Activated CD4-positive, alpha-beta T cell treated with anti-CD3 and anti-CD28 coated beads, Interleukin-2, amount 10 ng/mL, durations not matched to agents 24 days and 14 days (primary cell): ENCODE measurements at places on chromosomes 2 and 18. TPM values are rescaled to one million over a fixed set of nuclear protein-coding genes. Genes with fewer than 3 reads are reported as not detected.

- no peaks in the 10 kb centered on the region for H3K27me3 ChIP-seq
- H3K27ac ChIP-seq, result peak overlapping the region; percentile 31
- peaks cover 54% of the 10 kb centered on the region for H3K36me3 ChIP-seq
- no peak overlapping the region for H3K4me3 ChIP-seq
Observed at GRCh38 chr2:63888490-63889402, 47.0 kb downstream of the UGP2 start.

DNA sequence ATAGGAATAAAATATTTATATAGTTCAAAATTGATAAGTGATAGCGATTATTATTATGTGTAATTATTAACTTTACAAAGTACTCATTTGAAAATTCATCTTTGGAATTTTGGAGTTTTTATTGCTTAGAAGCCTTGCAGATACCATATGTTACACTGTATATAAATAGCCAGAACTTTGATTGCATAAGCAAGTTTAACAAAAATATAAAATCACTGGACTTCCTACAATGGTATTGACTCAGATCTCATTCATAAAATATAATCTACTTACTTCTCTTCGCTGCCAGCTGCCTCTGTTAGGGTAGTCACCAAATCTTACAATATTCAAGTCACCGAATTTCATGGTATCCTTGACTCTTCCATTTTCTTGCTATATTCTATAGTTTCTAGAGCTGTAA is 22.5 kb downstream of the KLHL14 start:
- DNase-seq, result no peak
- no peaks in the 10 kb centered on the region for H3K27me3 ChIP-seq
- H3K27ac ChIP-seq, result no peak overlapping the region
- no peaks in the 10 kb centered on the region for H3K4me1 ChIP-seq
- H3K4me3 ChIP-seq, result no peak overlapping the region
- H3K36me3 ChIP-seq, result no peaks in the 10 kb centered on the region

The TBR1 gene
- total RNA-seq, result 0.16 TPM in 1 of 2 replicates, not detected in the other

GRCh38 chr2:69184224-69184623 is 171.2 kb downstream of the ANTXR1 start:
- no peaks in the 10 kb centered on the region for H3K36me3 ChIP-seq
- no peak overlapping the region for H3K27ac ChIP-seq
- no peaks in the 10 kb centered on the region for H3K4me1 ChIP-seq
- no peak for DNase-seq
- peaks cover 24% of the 10 kb centered on the region for H3K27me3 ChIP-seq

DNA sequence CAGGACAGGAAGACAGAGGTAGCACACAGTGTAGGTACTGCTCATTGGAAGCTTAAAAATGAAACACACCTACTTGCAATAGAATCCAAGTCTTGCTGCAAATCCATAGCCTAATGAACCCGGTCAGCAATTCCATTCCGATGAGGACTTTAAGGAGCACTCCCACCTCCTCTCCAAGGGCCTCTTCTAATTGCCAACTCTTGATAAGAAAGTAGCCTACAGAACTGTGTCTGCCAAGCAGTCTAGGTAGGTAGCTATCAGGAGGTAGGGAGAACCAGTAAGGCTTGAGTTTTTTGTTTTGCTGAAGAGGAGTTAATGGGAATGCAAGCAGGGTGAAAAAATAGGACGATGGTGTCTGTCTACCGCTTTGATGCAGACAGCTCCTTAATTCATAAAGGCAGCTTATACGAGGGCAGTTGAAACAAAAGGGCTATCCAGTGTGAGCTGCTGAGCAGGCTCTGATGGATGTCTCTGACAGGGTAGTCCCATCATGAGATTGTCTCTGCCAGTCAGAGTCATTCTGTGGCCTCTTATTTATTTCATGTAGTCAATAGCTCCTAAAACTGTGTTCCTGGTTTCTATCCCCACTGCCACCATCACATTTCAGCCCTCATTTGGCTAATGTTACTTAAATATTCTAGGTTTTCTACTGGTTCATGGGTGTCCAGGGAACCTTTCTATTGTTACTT is 155.6 kb upstream of the DNMT3A start:
- H3K27ac ChIP-seq, result no peak overlapping the region
- no peaks in the 10 kb centered on the region for H3K27me3 ChIP-seq
- no peak overlapping the region for H3K4me3 ChIP-seq
- peaks cover 12% of the 10 kb centered on the region for H3K4me1 ChIP-seq
- no peaks in the 10 kb centered on the region for H3K36me3 ChIP-seq

The MAP4K3 gene
- total RNA-seq, result 12.9 and 16.6 TPM in 2 replicates

DNA sequence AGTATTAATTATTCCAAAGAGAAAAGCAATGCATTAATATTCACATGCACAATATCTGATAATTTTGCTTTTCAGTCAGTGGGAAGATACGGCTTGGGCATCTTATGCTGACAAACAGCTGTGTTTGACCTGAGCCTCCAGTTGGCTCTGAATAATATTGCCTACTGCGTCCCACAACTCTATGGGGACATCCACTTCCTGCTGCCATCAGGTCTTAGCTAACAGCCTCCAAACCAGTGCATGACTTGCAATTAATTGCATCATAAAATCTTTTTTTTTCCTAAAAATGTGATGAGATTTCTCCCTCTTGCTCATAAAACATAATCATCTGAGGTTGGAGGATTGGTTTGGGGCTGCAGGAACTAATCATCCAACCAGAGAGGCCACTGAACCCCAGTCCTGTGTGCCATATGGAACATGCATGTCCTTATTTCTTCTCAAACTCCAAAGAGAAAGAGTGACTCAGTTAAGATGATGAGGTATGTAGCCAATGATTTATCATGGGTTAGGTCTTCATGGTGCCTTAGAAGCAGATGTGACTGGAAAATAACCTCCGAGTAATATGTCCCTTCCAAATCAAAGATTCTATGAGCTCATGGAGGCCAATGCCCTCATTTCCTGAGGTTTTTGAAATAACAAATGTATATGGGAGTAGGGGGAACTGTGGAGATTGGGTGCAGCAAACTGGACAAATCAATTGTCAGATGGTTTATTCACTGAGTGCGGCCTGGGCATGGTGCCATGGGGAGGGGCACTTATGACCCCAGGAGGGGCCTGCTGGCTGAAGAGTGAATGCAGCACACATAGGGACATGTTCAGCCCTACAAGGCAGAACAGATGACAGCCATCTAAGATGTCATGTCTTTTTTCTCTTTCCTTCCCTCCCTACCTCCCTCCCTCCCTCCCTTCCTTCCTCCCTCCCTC is 39.4 kb downstream of the EDAR start:
- peaks cover 6% of the 10 kb centered on the region for H3K36me3 ChIP-seq
- no peak overlapping the region for H3K27ac ChIP-seq
- H3K4me3 ChIP-seq, result no peak overlapping the region
- no peaks in the 10 kb centered on the region for H3K4me1 ChIP-seq
- no peak for DNase-seq

DNA sequence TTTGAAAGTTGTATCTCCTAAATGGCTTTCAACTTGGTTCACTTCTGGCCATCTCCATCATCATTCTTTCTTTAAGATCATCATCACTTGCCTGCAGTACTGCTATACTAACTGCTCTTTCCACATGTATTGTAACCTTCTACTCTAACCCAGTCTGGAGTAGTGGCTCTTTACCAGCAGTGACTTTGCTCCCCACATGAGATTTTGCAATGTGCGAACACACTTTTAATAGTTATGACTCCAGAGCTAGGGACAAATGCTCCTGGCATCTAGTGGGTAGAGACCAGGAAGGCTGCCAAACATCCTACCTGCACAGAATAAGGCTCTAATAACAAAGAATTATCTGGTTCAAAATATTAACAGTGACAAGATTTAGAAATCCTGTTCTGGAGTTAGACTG is 243.8 kb downstream of the XIRP2 start:
- no peaks in the 10 kb centered on the region for H3K4me1 ChIP-seq
- H3K4me3 ChIP-seq, result no peak overlapping the region
- no peak overlapping the region for H3K27ac ChIP-seq
- no peak for DNase-seq
- H3K36me3 ChIP-seq, result no peaks in the 10 kb centered on the region

DNA sequence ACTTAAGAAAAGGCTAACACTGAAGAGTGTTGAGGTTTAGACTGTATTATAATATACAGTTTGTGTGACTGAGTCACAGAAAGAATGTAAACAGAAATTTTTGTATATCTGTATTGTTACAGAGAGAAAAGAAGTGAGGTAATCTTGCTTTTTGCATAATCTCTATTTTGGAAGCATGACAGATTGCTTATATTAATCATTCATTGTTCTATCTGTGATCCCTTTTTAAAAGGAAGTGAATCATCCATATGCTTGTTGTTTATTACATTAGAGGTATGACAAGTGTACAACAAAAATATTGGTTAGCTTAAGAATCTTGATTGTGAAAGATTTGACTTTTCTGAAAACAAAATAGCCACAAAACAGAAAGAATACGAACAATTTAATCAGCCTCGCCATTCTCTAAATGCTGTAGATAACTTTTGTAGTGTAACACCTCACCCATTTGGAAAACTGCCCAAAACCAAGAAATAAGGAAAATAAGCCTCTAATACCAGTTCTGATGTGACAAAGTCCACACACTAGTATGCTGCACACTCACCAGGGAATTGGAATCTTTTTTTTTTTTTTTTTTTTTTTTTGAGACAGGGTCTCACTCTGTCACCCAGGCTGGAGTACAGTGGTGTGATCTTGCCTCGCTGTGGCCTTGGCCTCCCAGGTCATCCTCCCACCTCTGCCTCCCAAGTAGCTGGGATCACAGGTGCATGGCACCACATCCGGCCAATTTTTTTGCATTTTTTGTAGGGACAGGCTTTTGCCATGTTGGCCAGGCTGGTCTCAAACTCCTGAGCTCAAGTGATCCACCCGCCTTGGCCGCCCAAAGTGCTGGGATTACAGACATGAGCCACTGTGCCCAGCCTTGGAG is 91.5 kb upstream of the LPIN2 start:
- H3K4me1 ChIP-seq, result no peaks in the 10 kb centered on the region
- H3K27me3 ChIP-seq, result peaks cover 2% of the 10 kb centered on the region
- H3K27ac ChIP-seq, result no peak overlapping the region
- H3K36me3 ChIP-seq, result no peaks in the 10 kb centered on the region
- DNase-seq, result no peak
- H3K4me3 ChIP-seq, result no peak overlapping the region

The ST6GAL2 gene
- total RNA-seq, result not detected in 2 replicates

DNA sequence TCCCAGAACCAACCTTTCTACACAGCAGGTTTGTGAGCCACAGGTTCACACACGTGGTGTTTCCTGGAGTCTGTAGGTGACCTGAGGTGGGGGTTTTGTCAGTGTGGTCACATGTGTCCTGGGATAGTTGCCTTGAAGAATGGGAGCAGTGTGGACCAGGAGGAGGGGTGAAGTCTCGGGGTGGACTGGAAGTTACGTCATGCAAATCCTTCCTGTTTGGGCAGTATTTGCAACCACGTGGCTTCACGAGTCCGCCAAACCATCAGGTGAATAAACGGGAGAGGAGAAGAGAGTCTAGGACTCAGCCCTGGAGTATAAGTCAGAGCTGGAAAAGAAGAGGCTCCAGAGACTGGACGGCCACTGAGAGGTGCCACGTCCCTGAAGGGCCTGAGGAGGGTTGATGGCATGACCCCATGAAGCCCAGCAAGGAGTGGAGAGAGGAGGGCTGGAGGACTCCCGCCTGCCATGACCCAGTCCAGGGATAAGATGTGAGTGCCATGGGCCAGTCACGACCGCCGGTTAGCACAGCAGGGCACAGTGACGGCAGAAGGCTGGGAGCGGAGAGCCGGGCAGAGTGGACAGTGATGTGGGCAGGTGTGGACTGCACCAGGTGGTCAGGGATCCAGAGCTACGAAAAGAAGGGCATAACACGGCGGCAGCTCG is 16.5 kb downstream of the LPIN1 start:
- no peak for DNase-seq
- peaks cover 38% of the 10 kb centered on the region for H3K4me1 ChIP-seq
- H3K4me3 ChIP-seq, result no peak overlapping the region

The CCDC85A gene
- total RNA-seq, result not detected in 2 replicates

The ZAP70 gene
- 240 and 242 TPM in 2 replicates for total RNA-seq

DNA sequence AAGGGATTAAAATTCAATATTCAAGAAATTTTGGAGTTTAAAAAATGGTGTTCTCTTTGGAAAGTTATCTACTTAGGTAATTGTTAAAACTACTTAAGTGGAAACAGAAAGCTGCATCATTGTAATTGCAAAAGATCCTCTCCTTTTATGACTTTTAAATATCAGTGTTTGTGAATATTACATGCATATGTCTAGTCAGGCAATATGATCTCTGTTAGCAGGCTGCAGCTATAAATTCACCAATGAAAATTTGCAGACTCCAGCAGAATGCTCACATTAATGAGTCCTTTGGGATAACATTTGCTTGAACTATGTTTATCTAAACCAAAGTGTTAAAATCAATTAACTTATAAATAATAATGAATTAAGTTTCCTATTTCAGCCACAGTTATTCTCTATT is 59.2 kb upstream of the CSRNP3 start:
- no peak overlapping the region for H3K4me3 ChIP-seq
- no peak overlapping the region for H3K27ac ChIP-seq
- H3K27me3 ChIP-seq, result peaks cover 5% of the 10 kb centered on the region
- no peaks in the 10 kb centered on the region for H3K36me3 ChIP-seq
- H3K4me1 ChIP-seq, result no peaks in the 10 kb centered on the region

GRCh38 chr2:235279965-235280364 is 213.9 kb upstream of the AGAP1 start:
- H3K4me3 ChIP-seq, result no peak overlapping the region
- no peaks in the 10 kb centered on the region for H3K4me1 ChIP-seq
- H3K27ac ChIP-seq, result no peak overlapping the region
- peaks cover 16% of the 10 kb centered on the region for H3K27me3 ChIP-seq
- no peak for DNase-seq
- H3K36me3 ChIP-seq, result no peaks in the 10 kb centered on the region

DNA sequence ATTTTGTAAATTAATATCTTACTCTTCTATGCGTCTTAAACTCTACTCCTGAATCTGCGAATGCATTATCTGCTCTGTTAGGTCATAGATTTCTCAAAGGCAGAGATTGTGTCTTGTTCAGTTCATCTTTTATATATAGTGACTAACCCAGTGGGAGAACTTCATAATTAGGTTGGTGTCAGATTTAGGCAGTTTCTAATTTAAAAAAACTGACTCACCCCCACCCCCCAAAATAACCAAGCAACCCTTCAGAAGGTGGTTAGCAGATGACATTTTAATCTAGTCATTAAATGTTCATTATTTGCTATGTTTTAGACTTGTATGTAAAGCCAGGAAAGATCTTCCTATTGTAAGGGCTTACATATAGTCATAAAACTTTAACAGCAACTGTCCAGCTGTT is 10.4 kb downstream of the SERPINB12 start:
- no peak overlapping the region for H3K4me3 ChIP-seq
- no peak overlapping the region for H3K27ac ChIP-seq
- peak; percentile 7 for DNase-seq
